ENCODE measurements at places on chromosomes 4 and X.
A peak's percentile ranks its signal among the peaks of the same experiment; 100 is the strongest.

GRCh38 chr4:118975449-118976192 lies 87.0 kb downstream of the SYNPO2 start:
- no peaks in the 10 kb centered on the region for H3K27me3 ChIP-seq
- peaks cover 18% of the 10 kb centered on the region for H3K4me1 ChIP-seq
- no peak overlapping the region for H3K4me3 ChIP-seq
- H3K27ac ChIP-seq = no peak overlapping the region
- no peaks in the 10 kb centered on the region for H3K36me3 ChIP-seq

DNA sequence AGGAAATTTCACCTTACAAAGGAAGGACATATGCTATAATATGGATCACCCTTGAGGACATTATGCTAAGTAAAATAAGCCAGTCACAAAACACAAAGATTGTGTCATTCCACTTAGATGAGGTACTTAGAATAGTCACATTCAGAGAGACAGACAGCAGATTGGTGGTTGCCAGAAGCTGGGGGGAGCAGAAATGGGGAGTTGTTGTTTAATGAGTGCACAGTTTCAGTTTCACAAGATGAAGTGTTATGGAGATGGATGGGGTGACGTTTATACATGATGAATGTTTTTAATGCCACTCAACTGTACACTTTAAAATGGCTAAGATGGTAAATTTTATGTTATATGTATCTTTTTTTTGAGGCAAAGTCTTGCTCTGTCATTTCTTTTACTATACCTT lies 14.8 kb upstream of the SPON2 start:
- DNase-seq = no peak
- peaks cover 10% of the 10 kb centered on the region for H3K4me1 ChIP-seq
- H3K4me3 ChIP-seq = no peak overlapping the region
- H3K27ac ChIP-seq = no peak overlapping the region
- H3K27me3 ChIP-seq = no peaks in the 10 kb centered on the region
- H3K36me3 ChIP-seq = no peaks in the 10 kb centered on the region

DNA sequence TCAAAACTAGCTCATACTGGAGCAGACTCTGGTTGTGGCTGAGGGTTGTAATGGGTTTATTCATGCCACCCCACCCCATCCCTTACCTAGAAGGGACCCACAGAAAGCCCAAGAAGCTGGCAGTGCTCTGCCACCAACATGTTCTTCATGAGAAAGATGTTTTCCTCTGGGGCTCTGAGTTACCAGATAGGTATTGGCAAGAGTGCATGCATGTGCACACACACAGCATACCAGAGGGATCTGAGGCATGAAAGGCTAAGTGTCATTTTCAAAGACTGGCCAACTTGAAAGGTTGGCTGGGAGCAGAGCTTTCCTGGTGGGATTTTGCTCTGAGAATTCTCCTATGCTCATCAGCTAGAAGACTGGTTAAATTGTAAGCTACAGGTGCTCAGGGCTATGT lies 65.2 kb downstream of the PHOX2B start:
- H3K36me3 ChIP-seq = no peaks in the 10 kb centered on the region
- no peak overlapping the region for H3K27ac ChIP-seq
- H3K4me1 ChIP-seq = no peaks in the 10 kb centered on the region
- DNase-seq = no peak
- no peaks in the 10 kb centered on the region for H3K27me3 ChIP-seq

GRCh38 chr4:80956421-80956820 lies 74.1 kb upstream of the BMP3 start:
- DNase-seq = no peak
- no peak overlapping the region for H3K4me3 ChIP-seq

DNA sequence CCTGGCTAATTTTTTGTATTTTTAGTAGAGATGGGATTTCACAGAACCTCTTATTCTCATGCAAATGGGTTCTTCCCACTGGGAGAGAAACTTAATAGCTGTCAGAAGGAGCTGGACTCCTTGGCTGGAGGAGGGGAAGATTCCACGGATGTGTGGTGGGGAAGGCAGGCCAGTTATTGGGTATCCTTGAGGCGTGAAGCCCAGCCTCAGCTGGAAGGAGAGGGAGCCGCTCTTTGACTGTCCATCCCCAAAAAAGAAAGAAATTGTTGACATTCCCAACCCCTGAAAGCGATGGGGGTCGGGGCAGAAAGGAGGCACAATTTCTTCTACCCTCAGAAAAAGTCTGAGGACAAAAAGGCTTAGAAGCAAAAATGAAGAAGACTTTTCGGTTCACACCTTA lies 983.1 kb upstream of the PABPC4L start:
- no peak for DNase-seq
- H3K27me3 ChIP-seq = no peaks in the 10 kb centered on the region
- no peaks in the 10 kb centered on the region for H3K36me3 ChIP-seq
- no peak overlapping the region for H3K4me3 ChIP-seq
- H3K27ac ChIP-seq = no peak overlapping the region
- no peaks in the 10 kb centered on the region for H3K4me1 ChIP-seq

GRCh38 chr4:87180767-87181166 lies 39.7 kb downstream of the KLHL8 start:
- no peak overlapping the region for H3K4me3 ChIP-seq
- no peak for DNase-seq
- H3K36me3 ChIP-seq = no peaks in the 10 kb centered on the region
- H3K4me1 ChIP-seq = no peaks in the 10 kb centered on the region
- H3K27ac ChIP-seq = no peak overlapping the region

- no peak for DNase-seq
- H3K27me3 ChIP-seq = no peaks in the 10 kb centered on the region
- H3K4me1 ChIP-seq = peaks cover 1% of the 10 kb centered on the region
- no peaks in the 10 kb centered on the region for H3K36me3 ChIP-seq
- no peak overlapping the region for H3K27ac ChIP-seq
These were observed 24.9 kb downstream of the NSD2 start for GRCh38 chr4:1895971-1896657.

- peaks cover 9% of the 10 kb centered on the region for H3K4me1 ChIP-seq
- peak overlapping the region; percentile 90 for H3K4me3 ChIP-seq
- no peaks in the 10 kb centered on the region for H3K36me3 ChIP-seq
- no peaks in the 10 kb centered on the region for H3K27me3 ChIP-seq
- H3K27ac ChIP-seq = peak overlapping the region; percentile 67
These were observed 733 bp upstream of the G3BP2 start for GRCh38 chr4:75673959-75674328.

DNA sequence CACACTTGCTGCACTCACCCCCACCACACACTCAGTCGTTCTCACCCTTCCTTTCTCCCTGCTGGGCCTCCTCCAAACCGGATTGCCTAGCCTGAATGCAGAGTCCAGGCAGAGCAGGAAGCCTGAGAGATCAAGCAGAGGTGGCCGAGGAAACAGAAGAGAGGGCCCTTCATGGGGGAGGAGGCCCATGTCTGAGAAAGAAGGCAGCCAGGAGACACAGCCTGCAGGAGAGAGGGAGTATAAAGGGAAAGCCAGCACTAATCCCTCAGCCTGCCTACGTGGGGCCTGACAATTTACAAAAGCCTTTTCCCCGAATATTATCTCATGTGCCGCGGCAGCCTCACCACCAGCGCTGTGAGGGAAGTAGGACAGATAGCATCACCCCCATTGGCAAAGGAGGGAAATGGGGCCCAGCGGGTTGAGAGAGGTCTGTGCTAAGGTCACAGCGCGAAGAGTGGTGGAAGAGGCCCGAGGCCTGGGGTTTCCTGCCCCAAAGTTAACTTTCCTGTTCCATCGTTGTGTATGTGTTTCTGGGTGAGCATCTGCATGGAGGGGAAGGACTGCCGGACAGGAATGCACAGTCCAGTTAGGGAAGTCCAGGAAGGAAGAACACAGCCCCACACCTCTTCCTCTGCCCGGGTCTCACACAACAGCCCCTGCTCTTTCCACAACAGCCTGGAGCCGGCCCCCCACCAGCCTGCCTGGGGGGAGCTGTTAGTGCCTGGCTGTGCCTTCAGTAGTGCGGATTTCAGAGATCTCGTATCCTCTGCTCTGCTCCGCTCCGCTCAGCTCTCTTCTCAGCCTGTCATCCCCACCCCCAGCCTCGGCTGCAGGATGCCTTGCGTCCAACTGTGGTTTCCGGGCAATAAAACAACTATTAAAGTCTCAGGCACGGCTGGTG lies 50.9 kb upstream of the BCOR start:
- no peaks in the 10 kb centered on the region for H3K36me3 ChIP-seq
- H3K4me3 ChIP-seq = no peak overlapping the region
- no peak overlapping the region for H3K27ac ChIP-seq
- H3K4me1 ChIP-seq = peaks cover 2% of the 10 kb centered on the region

GRCh38 chr4:125739760-125740159 lies 425.0 kb downstream of the FAT4 start:
- H3K27ac ChIP-seq = no peak overlapping the region
- DNase-seq = no peak
- no peak overlapping the region for H3K4me3 ChIP-seq

- no peak overlapping the region for H3K27ac ChIP-seq
- H3K4me3 ChIP-seq = no peak overlapping the region
- no peak for DNase-seq
- H3K4me1 ChIP-seq = no peaks in the 10 kb centered on the region
These were observed 23.7 kb upstream of the UNC5C start for GRCh38 chr4:95572304-95572991.

GRCh38 chrX:128739539-128739938 lies 687.3 kb upstream of the ACTRT1 start:
- H3K4me3 ChIP-seq = no peak overlapping the region
- no peak for DNase-seq
- no peaks in the 10 kb centered on the region for H3K27me3 ChIP-seq
- no peaks in the 10 kb centered on the region for H3K4me1 ChIP-seq
- H3K27ac ChIP-seq = no peak overlapping the region

- H3K4me3 ChIP-seq = no peak overlapping the region
- no peaks in the 10 kb centered on the region for H3K36me3 ChIP-seq
- no peaks in the 10 kb centered on the region for H3K27me3 ChIP-seq
- no peak overlapping the region for H3K27ac ChIP-seq
- H3K4me1 ChIP-seq = no peaks in the 10 kb centered on the region
- DNase-seq = no peak
These were observed 68.2 kb downstream of the USP9X start for GRCh38 chrX:41153448-41153847.

DNA sequence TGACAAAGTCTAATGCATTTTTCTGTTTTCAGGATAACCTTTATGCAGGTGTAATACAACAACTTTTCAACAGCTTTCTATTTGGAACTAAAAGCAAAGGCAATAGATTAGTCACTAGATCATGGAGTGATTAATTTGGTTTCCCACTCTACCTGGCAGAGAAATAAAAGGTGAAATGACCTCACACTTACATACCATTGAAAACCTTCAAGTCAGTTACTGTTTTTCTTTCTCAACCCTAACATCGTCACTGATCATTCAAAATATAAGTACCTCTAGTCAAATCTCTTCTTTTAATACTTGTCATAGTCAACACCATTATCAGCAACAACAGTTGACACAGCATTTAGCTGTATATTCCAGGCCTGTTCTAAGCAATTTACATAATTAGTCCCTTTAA lies 85.1 kb upstream of the ZCCHC13 start:
- H3K4me1 ChIP-seq = no peaks in the 10 kb centered on the region
- no peak overlapping the region for H3K27ac ChIP-seq
- H3K4me3 ChIP-seq = no peak overlapping the region
- DNase-seq = no peak

DNA sequence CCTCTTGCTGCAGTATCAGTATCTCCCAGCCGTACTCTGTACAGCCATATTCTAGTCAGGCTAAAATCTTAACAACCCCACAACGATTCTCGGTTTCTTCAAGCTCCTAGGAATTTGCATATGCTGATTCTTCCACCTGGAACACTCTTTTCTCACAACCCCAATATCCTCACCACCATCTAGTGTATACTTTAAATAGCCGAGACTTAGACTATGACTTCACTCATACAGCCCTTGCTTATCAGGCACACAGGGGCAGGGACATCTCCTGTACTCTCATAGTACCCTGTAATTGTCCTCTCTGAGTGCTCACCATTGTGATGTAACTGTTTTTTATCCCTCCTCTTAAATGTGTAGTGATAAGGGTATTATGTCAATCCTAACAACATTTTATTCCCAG lies 2126.4 kb upstream of the TENM3 start:
- no peaks in the 10 kb centered on the region for H3K36me3 ChIP-seq
- H3K27ac ChIP-seq = no peak overlapping the region
- H3K4me3 ChIP-seq = no peak overlapping the region
- H3K4me1 ChIP-seq = no peaks in the 10 kb centered on the region

DNA sequence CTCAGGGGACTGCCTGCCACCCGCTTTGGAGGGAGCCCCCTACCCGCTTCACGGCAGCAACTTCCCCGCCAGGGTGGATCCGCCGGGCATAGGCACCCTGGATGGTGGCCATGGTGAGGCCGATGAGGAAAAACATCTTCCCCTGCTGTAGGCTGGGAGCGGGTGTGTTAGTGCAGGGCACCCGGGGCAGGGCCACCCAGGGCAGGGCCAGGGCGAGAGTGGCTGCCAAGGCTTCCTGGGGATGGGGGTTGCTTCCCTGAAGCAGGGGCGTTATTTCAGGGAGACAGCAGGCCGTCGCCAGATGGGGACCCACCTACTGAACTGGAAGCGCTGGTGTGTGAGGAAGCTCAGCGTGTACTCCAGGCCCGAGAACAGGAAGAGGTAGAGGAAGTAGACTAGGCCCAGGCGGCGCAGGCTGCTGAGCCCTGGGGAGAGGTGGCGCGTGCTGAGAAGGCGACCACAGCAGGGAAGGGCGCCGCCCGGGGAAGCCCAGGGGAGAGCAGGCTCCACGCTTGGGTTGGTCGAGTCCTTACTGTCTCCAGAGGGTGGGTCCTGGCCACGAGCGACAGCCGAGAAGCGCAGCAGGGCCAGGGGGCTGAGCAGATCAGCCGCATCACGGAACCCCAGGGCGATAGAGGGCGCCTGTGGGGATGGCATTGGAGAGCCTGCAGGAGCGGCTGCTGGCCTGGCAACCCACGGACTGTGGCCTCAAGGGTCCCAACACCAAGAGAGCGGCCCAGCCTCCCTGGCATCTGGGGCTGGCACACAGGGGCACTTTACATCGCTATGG lies 31.5 kb downstream of the NOP14 start:
- H3K4me1 ChIP-seq = peaks cover 8% of the 10 kb centered on the region
- DNase-seq = no peak
- H3K36me3 ChIP-seq = no peaks in the 10 kb centered on the region
- H3K4me3 ChIP-seq = no peak overlapping the region
- H3K27me3 ChIP-seq = no peaks in the 10 kb centered on the region
- H3K27ac ChIP-seq = no peak overlapping the region

DNA sequence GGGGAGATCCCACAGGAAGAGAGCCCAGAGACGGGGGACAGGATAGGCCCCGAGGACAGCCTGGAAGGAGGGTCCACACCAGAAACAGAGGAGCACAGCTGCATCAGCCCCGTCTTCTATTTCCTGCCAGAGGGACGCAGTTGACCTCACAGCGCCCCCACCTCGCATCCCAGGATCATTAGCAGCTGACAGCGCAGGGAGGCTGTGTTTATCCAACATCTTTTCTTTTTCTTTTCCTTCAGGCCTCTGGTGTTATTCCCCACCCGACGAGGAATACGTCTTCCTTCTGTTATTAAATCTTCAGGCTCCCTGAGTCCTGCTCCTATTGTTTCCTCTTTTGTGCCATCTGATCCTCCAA lies 75.4 kb downstream of the DCHS2 start:
- H3K4me3 ChIP-seq = peak overlapping the region; percentile 43
- no peak overlapping the region for H3K27ac ChIP-seq
- H3K27me3 ChIP-seq = no peaks in the 10 kb centered on the region
- no peaks in the 10 kb centered on the region for H3K4me1 ChIP-seq
